ENCODE measurements at places on chromosomes 7 and 10. TPM values are rescaled to one million over a fixed set of nuclear protein-coding genes. Genes with fewer than 3 reads are reported as not detected.

- DNase-seq: no peak
These were observed 7.4 kb downstream of the ITGB1 start for GRCh38 chr10:32950591-32951108.

- peak; percentile 79 for DNase-seq
These were observed 53.6 kb downstream of the PYROXD2 start for GRCh38 chr10:98361131-98362025.

- no peak for DNase-seq
These were observed 158.6 kb downstream of the ZEB1 start for GRCh38 chr10:31477584-31477983.

Gene ATRNL1
- total RNA-seq: 137 TPM

Gene SLC29A3
- 3.9 TPM for total RNA-seq

Gene HOXA5
- 130 TPM for total RNA-seq

Gene ERCC6
- total RNA-seq: 4.3 TPM

All from Caki2 (cell line).